ENCODE measurements at places on chromosomes 7 and 10.

- no peak for DNase-seq
Measured at GRCh38 chr10:60846173-60846572, 67.9 kb downstream of the CDK1 start.

- DNase-seq: no peak
Measured at GRCh38 chr7:158371856-158372255, 215.8 kb downstream of the PTPRN2 start.

- DNase-seq: no peak
Measured at GRCh38 chr10:133165556-133166503, 5.8 kb downstream of the KNDC1 start.

DNA sequence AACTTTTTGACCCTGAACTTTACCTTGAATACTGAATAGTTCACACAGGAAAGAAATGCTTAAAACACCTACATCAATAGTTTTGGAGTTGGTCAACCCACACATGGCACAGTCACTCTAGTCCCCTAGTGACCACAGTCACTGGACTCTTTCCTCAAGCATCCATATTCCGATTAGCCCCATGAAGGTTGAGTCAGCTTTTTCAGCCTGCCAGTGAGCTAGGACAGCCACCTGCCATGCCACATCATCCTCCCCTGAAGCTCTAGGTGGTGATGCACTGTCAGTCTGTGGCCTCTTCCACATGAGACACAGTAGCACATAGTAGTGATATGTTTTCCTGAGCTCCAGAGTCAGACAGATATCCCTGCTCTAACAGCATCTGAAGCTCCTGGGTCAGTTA lies 537.2 kb downstream of the XPNPEP1 start:
- DNase-seq: no peak

GRCh38 chr7:71871446-71871845 lies 540.7 kb downstream of the CALN1 start:
- no peak for DNase-seq

DNA sequence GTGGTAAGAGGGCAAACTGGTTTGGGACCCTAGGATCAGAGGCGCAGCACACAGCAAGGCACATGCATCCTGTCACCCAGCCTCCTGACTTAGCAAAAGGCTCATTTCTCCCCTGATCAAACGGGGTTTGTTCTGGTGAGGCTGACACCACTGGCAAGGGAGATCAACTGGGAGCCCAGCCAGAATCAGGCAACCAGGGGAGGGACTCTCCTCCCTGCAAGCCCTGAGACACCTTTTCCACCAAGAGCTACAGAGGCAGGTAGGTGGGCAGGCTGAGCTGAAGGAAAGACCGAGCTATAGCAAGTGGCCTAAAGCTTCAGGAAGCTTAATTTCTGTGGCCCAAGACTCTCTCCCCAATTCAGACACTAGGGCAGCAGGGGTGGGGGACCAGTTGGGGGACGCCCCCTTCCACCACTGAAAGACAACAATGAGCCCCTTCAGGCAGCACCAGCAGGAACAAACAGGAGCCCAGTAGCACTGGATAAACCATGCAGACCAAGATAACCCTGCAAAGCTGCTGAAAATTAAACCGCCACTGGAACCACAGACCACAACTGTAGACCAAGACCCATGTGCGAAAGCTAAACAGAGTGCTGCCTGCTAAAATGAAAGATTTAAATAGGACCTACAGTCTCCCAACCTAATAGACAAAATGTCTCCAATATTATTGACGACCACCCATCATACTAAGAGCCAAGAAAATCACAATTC lies 27.1 kb upstream of the SAR1A start:
- no peak for DNase-seq

DNA sequence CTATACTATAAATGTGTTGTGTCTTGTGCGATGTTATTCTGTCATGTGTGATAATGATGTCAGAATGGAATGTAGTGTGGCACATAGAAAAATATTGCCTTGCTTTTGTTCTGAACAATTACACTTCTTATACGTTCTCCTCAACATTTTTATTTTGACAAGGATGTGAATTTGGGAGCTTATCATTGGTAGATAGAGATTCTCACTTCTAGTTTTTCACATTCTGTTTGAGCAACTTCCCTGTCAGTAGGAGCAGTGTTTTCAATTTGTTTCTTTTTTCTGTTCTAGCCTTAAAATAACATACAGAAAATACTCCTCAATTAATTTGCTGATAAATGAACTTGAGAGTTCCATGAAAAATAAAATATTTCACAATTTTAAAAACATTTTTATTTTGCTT lies 17.6 kb downstream of the SUN3 start:
- no peak for DNase-seq

GRCh38 chr7:111951052-111951451 lies 255.1 kb downstream of the DOCK4 start:
- DNase-seq: no peak

GRCh38 chr7:91946549-91946948 lies 5.9 kb downstream of the AKAP9 start:
- DNase-seq: no peak

- DNase-seq: peak; percentile 14
Measured at GRCh38 chr10:110093722-110094121, 85.9 kb downstream of the ADD3 start.

DNA sequence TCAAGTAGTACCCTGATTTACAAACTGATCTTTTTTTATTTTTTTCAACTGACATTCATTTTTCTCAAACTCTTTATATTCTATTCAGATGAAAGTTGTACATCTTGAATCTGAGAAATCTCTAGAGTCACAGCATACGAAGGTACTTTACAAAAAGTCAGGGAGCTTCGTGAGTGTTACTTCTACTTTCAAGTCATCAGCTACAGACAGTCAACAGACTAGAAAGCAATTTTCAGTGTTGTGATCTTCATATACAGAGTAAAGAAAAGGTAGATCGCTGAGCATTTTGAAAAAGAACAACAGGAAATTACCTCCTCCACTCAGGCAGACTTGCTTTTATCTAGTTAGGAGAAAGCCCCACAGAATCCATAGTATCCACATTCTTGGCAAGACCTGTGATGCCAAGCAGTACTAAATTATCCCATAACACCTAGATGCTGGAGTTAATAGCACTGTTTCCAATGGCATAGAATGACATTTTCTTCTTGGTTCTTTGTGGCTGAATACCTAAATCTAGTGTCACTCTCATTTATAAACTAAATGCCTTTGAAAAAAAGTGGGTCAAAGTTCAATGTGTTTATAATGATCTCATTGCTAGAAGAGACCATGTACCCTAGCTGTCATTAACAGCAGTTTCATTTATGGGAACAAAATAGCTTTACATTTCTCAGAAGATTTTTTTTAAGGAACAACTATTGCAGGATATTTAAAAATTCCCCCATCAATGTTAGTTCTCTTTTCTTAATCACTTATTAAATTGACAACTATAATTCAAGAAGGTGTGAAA lies 12.0 kb upstream of the ZNF800 start:
- no peak for DNase-seq

DNA sequence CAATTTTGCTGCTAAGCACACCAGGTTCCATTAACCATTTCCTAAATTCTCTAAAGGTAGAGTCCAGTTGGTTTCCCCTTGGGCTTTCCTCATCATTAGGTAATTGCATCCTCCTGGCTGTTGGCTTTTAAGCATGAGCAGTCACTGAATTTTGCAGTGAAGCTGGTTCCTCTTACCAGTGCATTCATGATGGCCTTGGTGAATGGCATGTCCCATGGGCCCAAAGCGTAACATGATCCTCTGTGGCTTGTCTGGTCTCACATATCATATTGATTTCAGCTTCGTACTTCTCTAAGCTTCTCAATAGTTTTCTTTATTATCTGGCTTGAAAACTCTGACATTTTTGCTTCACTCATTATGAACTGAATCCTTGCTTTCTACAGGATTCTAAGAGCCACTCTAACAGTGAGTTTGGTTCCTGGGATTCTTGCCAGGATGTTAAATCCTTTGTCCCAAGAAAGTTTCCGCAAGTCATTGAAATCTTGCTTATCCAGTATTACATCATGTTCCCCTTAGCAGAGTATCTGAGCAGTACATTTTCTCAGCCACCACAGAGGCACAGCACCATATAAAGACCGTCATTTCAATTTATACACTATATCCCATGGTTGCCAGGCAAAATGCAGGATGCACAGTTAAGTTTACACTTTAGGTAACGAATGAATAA lies 134.2 kb downstream of the PTN start:
- DNase-seq: no peak

GRCh38 chr7:99642027-99642426 lies 25.3 kb downstream of the ZSCAN25 start:
- DNase-seq: no peak

GRCh38 chr7:22726907-22727713 lies at the start of gene IL6:
TSS of gene IL6 (plus strand) at chr7:22727200. CDS start at chr7:22727263, 63 bp downstream.
- no peak for DNase-seq

DNA sequence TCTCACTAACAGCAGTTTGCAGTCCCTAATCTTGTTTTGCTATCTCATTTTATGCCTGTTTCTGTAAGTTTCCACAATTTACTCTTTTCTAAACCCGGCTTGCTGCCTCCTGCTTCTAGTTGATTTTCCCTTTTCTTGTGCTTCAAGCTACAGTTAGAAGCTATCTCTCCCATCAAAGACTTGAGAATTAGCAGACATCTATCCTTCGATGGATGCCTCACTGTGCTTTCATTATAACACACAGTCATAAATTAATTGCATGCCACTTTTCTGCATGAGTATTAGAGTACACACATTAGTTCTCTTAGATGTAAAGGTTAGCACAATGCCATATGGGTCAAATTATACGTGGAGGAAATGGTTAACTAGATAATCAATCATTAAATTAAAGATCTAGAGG lies 48.7 kb downstream of the SEMA3A start:
- no peak for DNase-seq

GRCh38 chr10:15306735-15307280 lies 64.3 kb downstream of the FAM171A1 start:
- no peak for DNase-seq

GRCh38 chr10:33579996-33580395 lies 245.5 kb upstream of the NRP1 start:
- no peak for DNase-seq

GRCh38 chr7:16846601-16847165 lies 35.1 kb downstream of the AGR3 start:
- no peak for DNase-seq

- peak; percentile 73 for DNase-seq
Measured at GRCh38 chr10:70856454-70856853, 31.9 kb downstream of the PCBD1 start.

- no peak for DNase-seq
Measured at GRCh38 chr10:61812920-61813319, 88.6 kb upstream of the ARID5B start.

DNA sequence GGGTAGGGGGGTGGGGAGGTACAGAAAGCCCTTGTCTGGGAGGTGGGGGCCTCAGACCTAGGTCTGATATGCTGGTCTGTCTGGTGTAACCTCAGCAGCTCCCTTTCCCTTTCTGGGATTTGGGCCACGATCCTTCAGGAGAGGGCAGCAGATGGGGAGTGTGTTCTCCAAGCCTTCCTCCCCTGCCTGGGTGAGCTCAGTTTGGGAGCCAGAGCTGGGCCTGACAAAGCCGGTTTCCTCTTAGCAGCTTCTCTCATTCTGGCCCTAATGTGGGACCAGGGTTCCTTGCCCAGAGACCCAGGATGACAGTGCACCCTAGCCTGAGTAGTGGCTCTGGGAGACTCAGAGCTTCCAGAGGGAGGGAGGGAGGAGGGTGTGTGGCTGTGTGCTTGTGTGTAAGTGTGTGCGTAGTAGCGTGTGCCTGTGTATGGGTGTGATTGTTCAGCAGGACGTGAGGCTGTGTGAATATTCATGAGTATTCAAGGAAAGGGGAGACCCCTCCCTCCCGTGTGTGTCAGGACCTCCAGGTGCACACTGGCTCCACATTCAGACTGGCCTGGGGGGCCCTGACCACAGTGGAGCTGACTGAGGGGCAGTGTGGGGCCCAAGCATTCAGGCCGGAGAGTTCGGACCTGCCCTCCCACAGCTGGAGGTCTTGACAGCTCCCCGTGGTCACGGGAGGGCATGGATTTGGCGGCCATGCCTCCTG lies 96.5 kb downstream of the ZMIZ1 start:
- DNase-seq: no peak

GRCh38 chr7:151391358-151391730 lies 18.5 kb downstream of the WDR86 start:
- DNase-seq: no peak

- DNase-seq: no peak
Measured at GRCh38 chr7:1156782-1157535, 3.0 kb downstream of the ZFAND2A start.

DNA sequence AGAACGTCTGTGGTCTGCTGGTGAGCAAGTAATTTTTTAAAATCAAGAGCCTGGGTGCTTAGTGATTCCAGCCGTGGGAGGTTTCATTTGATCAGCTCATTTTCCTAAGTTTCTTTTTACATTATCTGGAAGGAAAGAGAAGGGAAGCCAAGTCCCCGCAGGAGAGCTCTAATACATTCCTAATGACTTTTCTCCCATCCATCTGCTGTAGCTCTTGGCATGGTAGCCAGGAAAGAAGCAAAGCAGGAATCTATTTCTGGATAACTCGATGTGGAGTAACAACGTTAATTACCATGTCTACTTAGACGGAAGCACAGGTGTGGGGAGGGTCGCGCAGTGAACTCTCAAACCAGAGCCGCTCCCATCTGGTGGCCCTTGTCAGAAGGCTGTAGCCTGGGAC lies 121.9 kb downstream of the PAXIP1 start:
- no peak for DNase-seq

DNA sequence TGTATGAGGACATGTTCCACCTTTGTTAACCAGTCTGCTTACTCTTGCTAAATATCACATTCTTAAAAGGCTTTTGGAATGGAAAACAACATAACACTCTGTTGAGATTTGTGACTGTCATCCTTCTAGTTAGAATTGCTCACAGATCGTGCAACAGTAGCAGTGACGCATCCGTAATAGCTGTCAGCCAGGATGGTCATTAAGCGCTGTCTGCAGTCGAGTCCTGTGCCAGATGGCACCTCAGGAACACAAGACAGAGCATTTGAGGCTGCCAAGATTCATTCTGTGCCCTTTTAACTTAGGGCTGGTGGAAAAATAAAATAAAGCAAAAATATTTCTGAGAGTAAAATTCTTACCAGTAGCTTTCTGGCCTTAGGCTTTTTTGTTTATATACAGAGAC lies 348.6 kb downstream of the ANKRD7 start:
- DNase-seq: no peak

DNA sequence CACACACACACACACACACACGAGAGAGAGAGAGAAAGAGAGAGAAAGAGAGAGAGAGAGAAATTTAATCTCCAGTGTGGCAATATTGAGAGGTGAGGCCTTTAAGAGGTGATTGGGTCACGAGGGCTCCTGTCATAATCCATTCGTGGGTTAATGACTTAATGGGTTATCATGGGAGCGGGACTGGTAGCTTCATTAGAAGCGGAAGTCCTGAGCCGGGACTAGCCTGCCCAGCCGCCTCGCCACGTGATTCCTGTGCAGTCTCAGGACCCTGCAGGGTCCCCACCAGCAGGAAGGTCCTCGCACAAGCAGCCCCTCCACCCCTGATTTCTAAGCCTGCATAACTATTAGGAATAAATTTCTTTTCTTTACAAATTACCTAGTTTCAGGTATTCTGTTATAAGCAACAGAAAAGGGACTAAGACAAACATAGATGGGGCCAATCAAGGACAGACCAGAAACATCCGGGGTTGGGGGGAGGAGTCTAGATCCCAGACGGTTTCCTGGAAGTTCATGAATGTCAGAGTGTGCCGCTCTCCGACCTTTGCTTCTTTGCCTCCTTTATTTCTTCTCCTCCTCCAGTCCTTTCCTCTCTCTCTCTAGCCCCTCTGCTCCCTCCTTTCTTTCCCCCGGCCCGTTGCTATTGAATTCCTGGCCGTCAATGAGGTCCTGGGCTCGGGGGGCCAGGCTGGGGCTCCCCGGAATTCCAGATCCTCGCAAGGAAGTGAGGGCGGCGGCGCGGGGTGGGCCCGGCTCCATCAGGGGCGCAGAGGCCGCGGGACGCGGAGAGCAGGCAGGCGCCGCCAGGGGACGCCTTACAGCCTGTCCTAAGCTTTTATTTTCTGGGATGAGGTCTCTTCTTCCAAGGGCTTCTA lies 146.8 kb downstream of the CYP26A1 start:
- DNase-seq: no peak

All from MM.1S (cell line).